Activated naive CD8-positive, alpha-beta T cell treated with anti-CD3 and anti-CD28 coated beads, Interleukin-2, amount 50 U/mL, for 16 hours (primary cell): ENCODE measurements at places on chromosomes 1 and 21.

DNA sequence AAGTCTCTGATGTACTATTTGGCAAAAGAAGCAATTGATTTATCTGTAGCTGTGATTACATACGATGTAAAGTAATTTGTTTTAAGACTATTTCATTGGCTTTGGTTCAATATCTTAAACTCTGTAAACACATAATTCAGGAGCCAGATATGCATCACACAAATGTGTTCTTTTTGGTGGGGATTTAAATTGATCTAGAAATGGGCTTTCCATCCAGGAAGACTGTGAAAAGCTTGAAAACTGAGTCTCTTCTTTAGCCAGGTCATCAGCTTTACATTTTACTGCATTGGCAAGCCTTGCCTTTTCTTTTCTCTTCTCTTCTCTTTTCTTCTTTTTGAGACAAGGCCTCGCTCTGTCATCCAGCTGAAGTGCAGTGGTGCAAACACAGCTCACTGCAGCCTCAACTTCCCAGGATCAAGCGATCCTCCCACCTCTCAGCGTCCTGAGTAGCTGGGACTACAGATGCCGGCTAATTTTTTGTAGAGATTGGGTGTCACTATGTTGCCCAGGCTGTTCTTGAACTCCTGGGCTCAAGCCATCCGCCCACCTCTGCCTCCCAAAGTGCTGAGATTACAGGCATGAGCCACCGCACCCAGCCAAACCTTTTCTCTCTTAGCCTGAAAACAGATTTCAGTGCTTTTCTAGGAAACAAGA lies 1.4 kb downstream of the RCAN3 start:
- DNase-seq, result no peak

GRCh38 chr1:101967871-101968270 lies 28.9 kb downstream of the OLFM3 start:
- no peak for DNase-seq

DNA sequence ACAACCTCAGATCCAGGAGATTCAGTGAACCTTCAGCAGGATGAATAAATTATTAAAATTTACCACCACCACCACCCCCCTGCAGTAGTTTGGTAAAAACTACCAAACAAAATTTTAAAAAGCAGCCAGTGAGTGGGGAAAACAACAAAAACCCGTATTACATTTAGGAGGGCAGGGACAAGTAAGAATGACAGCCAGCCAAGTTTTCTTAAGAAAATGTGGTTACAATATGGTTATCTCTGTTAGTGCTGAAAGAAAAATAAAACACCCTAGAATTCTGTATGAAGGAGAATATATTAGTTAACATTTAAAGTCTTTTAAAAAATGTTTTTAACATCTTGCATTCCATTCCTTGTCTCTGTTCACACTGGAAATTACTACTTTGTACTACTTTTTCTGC lies 14.7 kb downstream of the CD46 start:
- no peak for DNase-seq

DNA sequence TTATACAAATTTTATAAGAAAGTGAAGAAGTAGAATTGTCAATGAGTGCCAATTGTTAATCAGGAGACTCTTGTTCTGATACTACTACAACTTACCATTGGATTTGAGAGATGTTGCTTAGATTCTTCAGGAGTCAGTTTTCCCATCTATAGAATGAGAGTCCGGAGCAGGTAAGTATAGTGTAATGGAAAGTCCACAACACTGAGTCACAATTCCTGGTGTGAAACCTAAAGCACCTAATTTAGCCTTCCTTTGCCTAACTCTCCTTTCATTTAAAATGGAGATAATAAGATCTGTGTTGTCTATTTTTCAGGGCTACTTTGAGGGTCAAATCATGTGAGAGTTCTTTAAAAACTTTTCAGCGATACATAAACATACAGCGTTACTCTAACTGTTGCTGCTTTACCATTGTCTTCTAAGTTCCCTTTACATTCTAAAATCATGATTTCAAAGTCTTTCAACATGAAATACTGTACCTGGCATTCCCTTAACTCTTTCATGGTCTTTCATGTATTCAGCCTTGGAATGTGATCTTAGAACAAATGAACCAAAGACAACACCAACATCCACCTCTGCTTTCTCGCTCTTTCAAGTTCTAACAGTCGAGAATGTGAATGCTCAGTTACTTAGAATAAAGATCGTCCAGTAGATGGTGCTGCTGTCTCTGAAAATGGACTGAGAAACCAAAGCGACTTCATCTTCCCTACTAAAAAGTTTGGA lies 90.9 kb downstream of the SLC30A10 start:
- DNase-seq, result no peak

GRCh38 chr1:98177751-98178150 lies 256.9 kb upstream of the DPYD start:
- DNase-seq, result no peak

- no peak for DNase-seq
Observed at GRCh38 chr21:35791541-35792325, 268.6 kb downstream of the SETD4 start.
